ENCODE measurements at places on chromosomes 13 and 19.

DNA sequence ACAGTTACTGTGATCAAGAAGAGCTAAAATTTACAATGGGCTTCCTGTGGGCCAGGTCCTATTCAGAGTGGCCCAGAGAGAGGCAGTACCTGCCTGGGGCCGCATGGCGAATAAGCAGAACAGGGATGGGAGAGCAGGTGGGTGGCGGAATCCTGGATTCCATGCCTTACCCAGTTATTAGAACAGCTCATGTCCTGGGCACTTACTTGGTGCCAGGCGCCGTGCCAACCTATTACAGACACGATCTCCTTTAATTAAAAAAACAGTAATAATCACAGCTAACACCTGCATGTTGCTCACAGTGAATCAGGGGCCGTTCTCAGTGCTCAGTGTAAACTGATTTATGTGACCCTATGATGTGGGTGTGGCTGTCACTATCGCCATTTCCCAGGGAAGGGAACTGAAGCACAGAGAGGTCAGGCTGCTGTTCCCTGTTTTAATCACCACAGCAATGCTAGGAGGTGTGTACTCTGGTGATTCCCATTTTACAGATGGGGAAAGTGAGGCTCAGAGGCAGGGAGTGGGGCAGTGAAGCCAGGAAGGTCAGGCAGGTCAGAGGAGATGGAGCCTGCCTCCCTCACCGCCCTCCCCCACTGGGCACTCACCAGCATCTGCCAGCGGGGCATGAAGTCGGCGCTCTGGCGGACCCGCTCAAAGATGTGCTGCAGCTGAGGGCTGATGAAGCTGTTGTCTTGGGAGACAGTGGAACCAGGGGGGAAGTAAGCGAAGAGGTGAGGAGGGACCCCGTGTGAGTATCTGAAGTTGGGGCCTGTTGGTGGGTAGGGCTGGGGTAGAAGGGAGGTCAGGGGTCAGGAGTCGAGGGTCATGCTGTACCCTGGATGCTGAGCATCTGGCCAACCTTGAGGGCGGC, 12.0 kb downstream of the COQ8B start:
- no peak for DNase-seq

GRCh38 chr13:74919914-74920313, 562.1 kb downstream of the TBC1D4 start:
- DNase-seq = no peak

DNA sequence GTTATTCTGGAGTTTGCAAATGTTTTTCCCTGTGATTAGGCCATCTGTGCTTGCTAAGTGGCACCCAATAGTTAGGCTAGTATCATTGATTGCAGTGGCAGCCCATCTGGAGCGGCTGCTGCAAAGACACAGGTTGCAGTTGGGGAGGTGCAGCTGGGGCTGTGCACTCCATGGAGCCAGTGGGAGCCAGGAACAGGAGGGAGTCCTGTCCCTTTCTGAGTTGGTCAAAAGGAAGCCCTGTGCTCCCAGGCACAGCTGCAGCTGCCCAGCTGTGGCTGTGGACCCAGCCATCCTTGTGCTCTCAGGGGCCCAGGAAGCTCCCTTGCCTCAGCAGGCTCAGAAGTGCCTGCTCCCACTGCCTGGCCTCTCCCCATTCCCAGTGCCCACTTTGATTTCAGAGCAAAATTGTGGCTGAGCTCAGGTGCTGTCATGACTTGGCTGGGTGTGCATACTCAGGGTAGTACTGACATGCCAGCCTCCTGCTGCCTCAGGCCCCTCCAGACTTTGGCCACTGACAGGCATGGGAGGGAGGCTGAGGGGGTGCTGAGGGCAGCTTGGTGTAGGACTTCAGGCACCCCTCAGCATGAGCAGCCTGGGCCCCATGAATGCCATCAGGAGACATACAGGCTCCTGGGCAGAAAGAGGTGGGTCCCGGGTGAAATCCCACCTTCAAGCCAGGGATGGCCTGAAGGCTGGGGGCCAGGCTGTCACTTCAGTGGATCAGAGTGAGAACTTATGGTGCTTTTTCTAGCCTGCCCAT, 270.6 kb downstream of the PCDH20 start:
- no peak for DNase-seq

DNA sequence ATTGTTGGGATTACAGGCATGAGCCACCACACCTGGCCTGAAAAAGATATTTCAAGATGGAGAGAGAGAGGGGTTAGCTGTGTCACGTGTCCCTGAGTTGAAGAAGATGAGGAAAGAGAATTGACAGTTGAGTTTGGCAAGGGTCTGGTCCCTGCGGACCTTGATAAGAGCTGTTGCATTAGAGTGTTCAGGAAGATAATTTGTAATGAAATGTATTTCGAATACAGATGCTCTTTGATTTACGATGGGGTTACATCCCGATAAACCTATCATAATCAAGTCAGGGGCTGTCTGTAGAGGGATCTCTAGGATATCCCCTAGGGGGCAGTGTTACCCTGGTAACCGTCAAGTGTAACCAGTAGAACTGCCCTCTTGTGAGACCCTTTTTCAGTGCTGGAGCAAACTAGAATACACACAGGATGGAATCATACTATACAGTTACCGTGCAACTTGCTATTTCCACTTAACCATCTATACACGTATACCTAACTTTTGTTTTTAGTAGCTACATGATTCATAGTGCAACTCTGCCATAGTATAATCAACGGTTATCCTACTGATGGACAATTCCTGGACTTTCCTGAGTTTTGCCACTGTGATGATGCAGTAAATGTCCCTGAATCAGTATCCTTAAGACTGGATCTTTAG, 1.5 kb upstream of the ELOF1 start:
- no peak for DNase-seq

GRCh38 chr13:52711286-52711685, 28.3 kb downstream of the CNMD start:
- DNase-seq = no peak

- DNase-seq = no peak
Observed at GRCh38 chr19:44344255-44344654, 12.2 kb downstream of the ZNF112 start.
